HFF-Myc (cell line): ENCODE measurements at places on chromosomes 4 and X.

GRCh38 chrX:1555370-1555769, 18.4 kb upstream of the P2RY8 start:
- DNase-seq = no peak

DNA sequence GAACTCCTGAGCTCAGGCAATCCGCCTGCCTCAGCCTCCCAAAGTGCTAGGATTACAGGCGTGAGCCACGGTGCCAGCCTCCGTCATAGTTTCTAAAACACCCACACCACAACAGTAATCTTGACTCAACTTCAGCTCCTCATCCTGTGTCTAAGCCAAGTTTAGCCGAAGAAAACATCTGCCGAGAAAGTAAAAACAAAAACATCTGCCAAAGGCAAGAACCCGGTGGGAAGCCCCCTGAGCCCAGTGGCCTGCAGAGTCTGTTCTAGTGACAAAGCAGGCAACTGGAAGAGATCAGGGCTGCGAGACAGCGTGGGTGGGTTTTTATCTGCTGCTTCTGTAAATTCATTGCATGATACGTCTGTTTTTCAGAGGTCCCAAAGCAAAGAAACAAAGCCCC, 26.6 kb upstream of the CD99 start:
- peak; percentile 55 for DNase-seq

DNA sequence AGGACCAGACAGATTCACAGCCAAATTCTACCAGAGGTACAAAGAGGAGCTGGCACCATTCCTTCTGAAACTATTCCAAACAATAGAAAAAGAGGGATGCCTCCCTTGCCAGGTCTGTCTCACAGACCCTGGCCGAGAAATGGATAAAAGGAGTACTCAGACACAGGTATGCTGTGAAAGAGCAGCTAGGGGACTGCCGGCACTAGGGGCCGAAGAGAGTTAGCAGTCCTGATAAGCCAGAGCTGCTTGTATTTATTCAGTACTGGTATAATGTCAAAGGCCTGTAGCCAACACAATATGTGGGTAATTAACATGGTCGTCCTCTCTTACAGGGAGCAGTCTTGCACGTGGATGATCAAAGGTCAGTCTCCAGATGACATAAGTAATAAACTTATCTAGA, 1042.1 kb upstream of the LCORL start:
- DNase-seq = no peak

- DNase-seq = no peak
These were observed 569 bp upstream of the PDLIM5 start for GRCh38 chr4:94451051-94451694.

DNA sequence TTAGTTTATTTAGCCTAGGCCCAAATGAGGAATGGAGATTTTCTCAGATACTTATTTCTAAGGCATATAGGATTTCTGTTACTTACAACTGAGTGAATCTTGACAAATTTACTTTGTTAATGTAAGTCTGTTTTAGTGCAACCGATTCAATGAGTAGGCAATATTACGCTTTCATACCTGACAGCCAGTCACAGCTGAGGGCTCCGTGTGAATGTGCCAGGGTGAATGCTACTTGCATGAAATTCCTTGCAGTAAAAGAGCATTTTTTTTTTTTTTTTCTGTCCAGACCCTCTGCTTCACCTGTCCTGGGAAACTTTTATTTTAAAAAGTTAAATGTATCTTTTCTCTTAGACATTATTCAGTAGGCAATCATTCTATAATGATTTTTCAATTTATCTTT, 1100.0 kb downstream of the FAT4 start:
- DNase-seq = no peak
